Right renal pelvis (tissue), 4 donors: ENCODE measurements at places on chromosomes 6 and 20. TPM values are rescaled to one million over a fixed set of nuclear protein-coding genes. Genes with fewer than 3 reads are reported as not detected.

NRN1 gene
- 9.1 TPM for polyA plus RNA-seq

MCHR2 gene
- not detected for polyA plus RNA-seq

ID4 gene
- 185 TPM for polyA plus RNA-seq

HSPA1B gene
- 140 TPM for polyA plus RNA-seq

FGD2 gene
- 1.8 TPM for polyA plus RNA-seq

AIF1 gene
- 86.0 TPM for polyA plus RNA-seq

NOTCH4 gene
- polyA plus RNA-seq, result 21.0 TPM

PXMP4 gene
- polyA plus RNA-seq, result 8.9 TPM

PRRT1 gene
- 3.5 TPM for polyA plus RNA-seq

NMBR gene
- 0.44 TPM for polyA plus RNA-seq

TNFRSF6B gene
- polyA plus RNA-seq, result 1.8 TPM
